ENCODE measurements at places on chromosomes 7 and 10. TPM values are rescaled to one million over a fixed set of nuclear protein-coding genes. Genes with fewer than 3 reads are reported as not detected.

GRCh38 chr10:77666821-77667220, 29.2 kb upstream of the KCNMA1 start:
- H3K27ac ChIP-seq, result no peak overlapping the region
- H3K4me3 ChIP-seq, result no peak overlapping the region
- H3K36me3 ChIP-seq, result no peaks in the 10 kb centered on the region
- no peaks in the 10 kb centered on the region for H3K27me3 ChIP-seq
- no peak for DNase-seq

DNA sequence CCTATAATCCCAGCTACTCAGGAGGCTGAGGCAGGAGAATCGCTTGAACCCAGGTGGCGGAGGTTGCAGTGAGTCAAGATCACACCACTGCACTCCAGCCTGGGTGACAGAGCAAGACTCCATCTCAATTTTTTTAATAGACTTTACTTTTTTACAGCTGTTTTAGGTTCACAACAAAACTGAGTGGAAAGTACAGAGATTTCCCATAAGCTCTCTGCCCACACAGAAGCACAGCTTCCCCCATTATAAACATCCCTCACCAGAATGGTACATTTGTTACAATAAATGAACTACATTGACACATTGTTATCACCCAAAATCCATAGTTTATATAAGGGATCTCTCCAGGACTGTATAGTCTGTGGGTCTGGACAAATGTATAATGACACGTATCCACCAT, 14.6 kb upstream of the PRRT4 start:
- no peaks in the 10 kb centered on the region for H3K36me3 ChIP-seq
- no peak overlapping the region for H3K4me3 ChIP-seq
- no peaks in the 10 kb centered on the region for H3K4me1 ChIP-seq
- no peak overlapping the region for H3K27ac ChIP-seq

DNA sequence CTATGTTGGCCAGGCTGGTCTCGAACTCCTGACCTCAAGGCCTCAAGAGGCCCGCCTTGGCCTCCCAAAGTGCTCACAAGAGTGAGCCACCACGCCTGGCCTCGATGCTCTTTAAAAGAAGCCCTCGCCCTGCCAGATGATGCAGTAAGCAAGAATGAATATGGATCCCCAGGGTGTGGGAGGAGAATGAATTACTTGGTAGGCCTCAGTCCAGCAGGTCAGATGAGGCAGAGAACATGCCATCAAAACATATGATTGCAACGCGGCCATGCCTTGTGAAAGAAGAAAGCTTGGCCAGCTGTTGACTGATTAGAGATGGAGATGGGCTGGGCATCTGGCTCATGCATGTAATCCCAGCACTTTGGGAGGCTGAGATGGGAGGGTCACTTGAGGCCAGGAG, 68.7 kb downstream of the CAMK1D start:
- H3K4me3 ChIP-seq, result no peak overlapping the region
- DNase-seq, result peak; percentile 87
- peaks cover 39% of the 10 kb centered on the region for H3K4me1 ChIP-seq
- H3K36me3 ChIP-seq, result no peaks in the 10 kb centered on the region
- H3K27ac ChIP-seq, result peak overlapping the region; percentile 81

DNA sequence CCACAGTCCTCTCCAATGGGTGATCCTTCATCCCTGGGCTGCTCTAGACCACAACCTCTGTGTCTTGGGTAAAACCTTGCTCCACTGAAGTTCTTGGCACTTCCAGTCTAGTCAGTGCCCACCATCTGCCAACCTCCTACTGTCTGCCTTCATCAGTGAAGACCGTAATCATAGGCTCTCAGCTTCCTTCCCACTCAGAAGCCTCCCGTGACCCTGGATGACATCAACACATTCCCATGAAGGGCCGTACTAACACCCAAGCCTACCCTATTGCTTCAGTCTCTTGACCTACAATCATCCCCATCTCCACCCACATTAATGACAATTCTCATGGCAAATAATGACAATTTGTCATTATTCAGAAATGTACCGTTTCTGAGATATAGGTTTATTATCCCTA, 27.6 kb upstream of the GARS1 start:
- H3K36me3 ChIP-seq, result peaks cover 27% of the 10 kb centered on the region
- H3K4me3 ChIP-seq, result no peak overlapping the region
- no peak for DNase-seq
- no peaks in the 10 kb centered on the region for H3K27me3 ChIP-seq

- no peaks in the 10 kb centered on the region for H3K4me1 ChIP-seq
- no peaks in the 10 kb centered on the region for H3K27me3 ChIP-seq
- no peak overlapping the region for H3K4me3 ChIP-seq
- H3K27ac ChIP-seq, result no peak overlapping the region
Observed at GRCh38 chr10:47039562-47039913, 128.3 kb downstream of the PTPN20 start.

The RP9 gene
- total RNA-seq, result 16.3 TPM

- DNase-seq, result no peak
- H3K4me3 ChIP-seq, result peak overlapping the region; percentile 68
- H3K27ac ChIP-seq, result peak overlapping the region; percentile 82
- H3K27me3 ChIP-seq, result peaks cover 3% of the 10 kb centered on the region
Observed at GRCh38 chr10:129958629-129959543, 5.2 kb downstream of the EBF3 start.

- H3K4me1 ChIP-seq, result no peaks in the 10 kb centered on the region
- peak; percentile 32 for DNase-seq
- no peaks in the 10 kb centered on the region for H3K27me3 ChIP-seq
- H3K27ac ChIP-seq, result no peak overlapping the region
Observed at GRCh38 chr7:51223505-51223904, 93.1 kb downstream of the COBL start.

GRCh38 chr7:924541-925231, 29.8 kb downstream of the ADAP1 start:
- H3K27ac ChIP-seq, result no peak overlapping the region
- H3K4me1 ChIP-seq, result no peaks in the 10 kb centered on the region
- H3K27me3 ChIP-seq, result no peaks in the 10 kb centered on the region
- no peaks in the 10 kb centered on the region for H3K36me3 ChIP-seq

- no peaks in the 10 kb centered on the region for H3K4me1 ChIP-seq
- H3K4me3 ChIP-seq, result no peak overlapping the region
- no peaks in the 10 kb centered on the region for H3K36me3 ChIP-seq
- no peak overlapping the region for H3K27ac ChIP-seq
- no peak for DNase-seq
Observed at GRCh38 chr7:21011153-21011552, 224.5 kb upstream of the SP8 start.
